CD4-positive, alpha-beta memory T cell (primary cell): ENCODE measurements at places on chromosomes 7 and 10. TPM values are rescaled to one million over a fixed set of nuclear protein-coding genes. Genes with fewer than 3 reads are reported as not detected.

DNA sequence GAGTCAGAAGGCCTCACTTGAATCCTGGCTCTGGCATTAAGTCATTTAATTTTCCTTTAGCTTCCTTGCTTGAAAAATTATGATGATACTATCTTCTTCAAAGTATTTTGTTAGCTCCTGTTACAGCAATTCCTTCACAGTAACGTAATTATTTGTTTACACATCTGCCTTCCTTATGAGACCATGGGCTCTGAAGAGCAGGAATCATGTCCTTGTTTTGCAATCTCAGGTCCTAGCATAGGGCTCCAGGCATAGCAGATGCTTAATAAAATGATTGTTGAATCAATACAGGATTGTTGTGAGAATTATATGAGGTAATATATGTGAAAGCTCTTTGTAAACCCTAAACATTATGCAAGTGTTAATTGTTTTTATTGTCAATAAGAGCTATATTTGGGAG is 25.5 kb downstream of the KLHDC10 start:
- no peaks in the 10 kb centered on the region for H3K4me1 ChIP-seq
- H3K4me3 ChIP-seq = no peak overlapping the region
- DNase-seq = no peak
- H3K27ac ChIP-seq = no peak overlapping the region
- H3K36me3 ChIP-seq = no peaks in the 10 kb centered on the region

The SRRM3 gene
- total RNA-seq = not detected

DNA sequence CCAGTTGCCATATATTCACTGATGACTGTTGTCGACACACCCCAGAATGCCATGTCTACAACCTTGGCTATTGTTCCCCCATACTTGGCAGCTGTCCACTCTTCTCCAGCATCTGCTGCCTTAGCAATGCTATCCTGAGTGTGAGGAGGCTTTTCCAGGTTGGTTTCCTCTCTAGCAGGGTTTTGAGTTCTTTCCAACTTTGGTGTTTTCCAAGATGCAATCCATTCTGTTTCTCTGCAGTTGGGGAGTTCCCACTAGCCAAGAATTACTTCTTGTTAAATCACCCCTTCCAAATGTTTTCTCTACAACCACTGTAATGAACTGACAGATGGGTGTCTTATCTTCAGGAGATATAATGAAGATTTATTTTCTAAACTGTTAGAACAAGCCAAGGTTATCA is 617.4 kb downstream of the CCSER2 start:
- no peaks in the 10 kb centered on the region for H3K36me3 ChIP-seq
- DNase-seq = no peak
- no peak overlapping the region for H3K27ac ChIP-seq
- no peaks in the 10 kb centered on the region for H3K4me1 ChIP-seq
- no peak overlapping the region for H3K4me3 ChIP-seq
- no peaks in the 10 kb centered on the region for H3K27me3 ChIP-seq

The CPEB3 gene
- 3.4 TPM for total RNA-seq

- no peak for DNase-seq
- no peak overlapping the region for H3K27ac ChIP-seq
- no peaks in the 10 kb centered on the region for H3K36me3 ChIP-seq
- H3K27me3 ChIP-seq = no peaks in the 10 kb centered on the region
Observed at GRCh38 chr10:119441921-119442757, 100.4 kb downstream of the RGS10 start.

- no peak for DNase-seq
- peaks cover 6% of the 10 kb centered on the region for H3K4me1 ChIP-seq
- H3K27ac ChIP-seq = no peak overlapping the region
- H3K27me3 ChIP-seq = peaks cover 9% of the 10 kb centered on the region
Observed at GRCh38 chr10:97771055-97771891, 526 bp downstream of the SFRP5 start.

The CNPY1 gene
- not detected for total RNA-seq

DNA sequence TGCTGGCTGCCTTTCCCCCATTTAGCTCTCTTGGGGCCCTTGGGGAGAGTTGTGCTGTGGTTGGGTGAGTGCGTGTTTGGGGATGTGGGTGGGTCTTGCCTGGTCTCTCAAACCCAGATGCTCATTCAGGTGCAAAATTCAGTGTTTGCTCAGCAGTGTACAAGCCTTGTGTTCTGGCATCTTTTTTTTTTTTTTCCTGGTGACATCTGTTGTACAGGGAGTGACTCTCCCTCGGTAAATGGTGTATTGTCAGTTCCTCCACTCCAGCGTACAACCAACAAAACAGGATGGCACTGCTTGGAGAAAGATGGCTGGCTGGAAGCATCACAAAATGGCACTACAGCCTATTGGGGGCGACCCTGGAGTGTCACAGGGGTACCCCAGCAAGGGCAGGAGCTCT is 75.5 kb downstream of the LRMDA start:
- H3K27me3 ChIP-seq = no peaks in the 10 kb centered on the region
- DNase-seq = no peak
- H3K27ac ChIP-seq = no peak overlapping the region
- H3K4me1 ChIP-seq = no peaks in the 10 kb centered on the region
- H3K36me3 ChIP-seq = no peaks in the 10 kb centered on the region
- no peak overlapping the region for H3K4me3 ChIP-seq

GRCh38 chr10:36493516-36493880 is 631.9 kb upstream of the ANKRD30A start:
- no peak for DNase-seq
- H3K36me3 ChIP-seq = no peaks in the 10 kb centered on the region
- no peaks in the 10 kb centered on the region for H3K4me1 ChIP-seq
- no peak overlapping the region for H3K27ac ChIP-seq

DNA sequence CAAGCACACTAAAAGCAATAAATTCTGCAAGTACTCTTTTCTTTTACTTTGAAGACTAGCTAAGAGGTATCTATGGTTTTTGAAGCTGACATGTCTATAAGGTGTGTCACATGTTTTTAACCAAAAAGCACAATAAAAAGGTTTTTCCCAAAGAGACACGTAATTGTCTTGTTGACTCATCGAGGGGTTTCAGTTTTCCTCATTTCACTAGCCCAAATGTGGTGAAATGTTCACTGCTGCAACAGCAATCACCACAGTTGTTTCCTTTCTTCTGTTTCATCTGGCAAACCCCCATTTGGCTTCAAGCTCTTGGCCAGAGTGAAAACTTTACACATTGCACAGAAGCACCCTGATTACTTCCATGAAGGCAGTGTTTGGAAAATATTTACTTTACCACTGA is 3.8 kb upstream of the HOXA4 start:
- peaks cover 6% of the 10 kb centered on the region for H3K4me1 ChIP-seq
- no peak overlapping the region for H3K4me3 ChIP-seq
- H3K27me3 ChIP-seq = peaks cover 12% of the 10 kb centered on the region

GRCh38 chr7:120973849-120974248 is 14.7 kb upstream of the CPED1 start:
- no peaks in the 10 kb centered on the region for H3K27me3 ChIP-seq
- no peaks in the 10 kb centered on the region for H3K4me1 ChIP-seq
- H3K27ac ChIP-seq = no peak overlapping the region
- DNase-seq = no peak
- no peak overlapping the region for H3K4me3 ChIP-seq

DNA sequence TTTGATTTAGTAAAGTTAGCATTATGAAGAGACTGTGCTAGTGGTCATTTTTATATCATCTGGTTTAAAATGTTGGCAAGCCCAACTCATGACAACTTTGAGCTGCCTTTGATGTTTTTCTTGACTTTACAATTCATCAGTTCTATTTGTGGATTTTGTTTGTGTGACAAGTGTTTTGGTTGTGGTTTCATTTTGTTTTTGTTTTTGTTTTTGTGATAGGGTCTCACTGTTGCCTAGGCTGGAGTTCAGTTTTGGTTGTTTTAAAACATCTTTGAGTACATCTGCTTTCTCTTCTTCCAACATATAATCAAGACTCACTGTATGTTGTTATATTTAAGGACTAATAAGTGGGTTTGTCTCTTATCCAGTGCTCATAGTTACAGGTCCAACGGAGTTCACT is 17.6 kb upstream of the SFR1 start:
- DNase-seq = no peak
- H3K27me3 ChIP-seq = no peaks in the 10 kb centered on the region
- H3K27ac ChIP-seq = no peak overlapping the region
- H3K36me3 ChIP-seq = no peaks in the 10 kb centered on the region
- no peak overlapping the region for H3K4me3 ChIP-seq
- H3K4me1 ChIP-seq = no peaks in the 10 kb centered on the region

DNA sequence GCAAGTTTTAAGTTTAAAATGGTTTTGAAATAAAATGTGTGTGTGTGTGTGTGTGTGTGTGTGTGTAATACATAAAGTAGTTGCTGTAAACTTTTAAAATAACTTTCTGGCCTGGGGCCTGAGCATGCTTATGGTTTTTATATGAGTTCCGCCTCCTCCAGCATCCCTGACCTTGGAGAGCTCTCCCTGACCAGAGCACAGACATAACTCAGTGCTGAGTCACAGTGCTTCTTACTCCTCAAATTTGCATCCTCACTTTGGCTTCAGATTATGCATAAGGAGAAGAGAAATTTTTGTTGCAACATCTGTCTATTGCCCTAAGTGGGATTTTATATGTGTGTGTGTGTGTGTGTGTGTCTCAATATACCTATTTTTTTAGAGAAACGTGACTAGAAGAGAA is 200.8 kb downstream of the ELMO1 start:
- no peaks in the 10 kb centered on the region for H3K27me3 ChIP-seq
- no peaks in the 10 kb centered on the region for H3K36me3 ChIP-seq
- no peak overlapping the region for H3K27ac ChIP-seq
- DNase-seq = no peak

- no peaks in the 10 kb centered on the region for H3K4me1 ChIP-seq
- no peaks in the 10 kb centered on the region for H3K36me3 ChIP-seq
- H3K4me3 ChIP-seq = no peak overlapping the region
- H3K27ac ChIP-seq = no peak overlapping the region
- DNase-seq = no peak
- no peaks in the 10 kb centered on the region for H3K27me3 ChIP-seq
Observed at GRCh38 chr7:42381161-42381560, 144.2 kb upstream of the GLI3 start.

- H3K4me1 ChIP-seq = no peaks in the 10 kb centered on the region
- H3K36me3 ChIP-seq = no peaks in the 10 kb centered on the region
- no peaks in the 10 kb centered on the region for H3K27me3 ChIP-seq
- H3K27ac ChIP-seq = no peak overlapping the region
- H3K4me3 ChIP-seq = no peak overlapping the region
Observed at GRCh38 chr10:107554333-107554732, 389.8 kb upstream of the SORCS1 start.

The MBLAC1 gene
- 6.8 TPM for total RNA-seq

- H3K36me3 ChIP-seq = no peaks in the 10 kb centered on the region
- H3K4me3 ChIP-seq = no peak overlapping the region
- H3K27ac ChIP-seq = no peak overlapping the region
- H3K4me1 ChIP-seq = no peaks in the 10 kb centered on the region
- no peaks in the 10 kb centered on the region for H3K27me3 ChIP-seq
Observed at GRCh38 chr7:156049366-156049765, 237.1 kb upstream of the SHH start.

DNA sequence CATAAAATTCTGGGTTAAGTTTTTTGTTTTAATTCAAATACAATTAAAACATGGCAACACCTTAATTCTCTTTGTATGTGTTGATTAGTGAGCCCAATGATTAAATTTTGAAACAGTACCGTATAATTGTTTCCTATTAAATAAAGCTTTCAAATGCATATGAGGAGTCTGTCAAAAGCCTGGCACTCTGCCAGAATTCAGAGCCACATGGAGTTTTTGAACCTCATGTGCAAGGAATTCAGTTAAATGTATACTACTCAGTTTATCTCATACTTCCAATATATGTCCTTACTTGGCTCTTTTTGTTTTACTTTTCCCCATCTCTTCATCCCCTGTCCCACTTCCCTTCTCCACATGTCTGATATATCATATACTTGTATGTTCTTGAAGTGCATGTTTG is 165.6 kb upstream of the FAM3C start:
- no peak overlapping the region for H3K27ac ChIP-seq
- no peaks in the 10 kb centered on the region for H3K27me3 ChIP-seq
- no peaks in the 10 kb centered on the region for H3K36me3 ChIP-seq
- no peaks in the 10 kb centered on the region for H3K4me1 ChIP-seq
- DNase-seq = no peak

The USP6NL gene
- total RNA-seq = 3.9 TPM

The TEX47 gene
- total RNA-seq = not detected

The ANKIB1 gene
- 77.7 TPM for total RNA-seq

- no peaks in the 10 kb centered on the region for H3K36me3 ChIP-seq
- DNase-seq = no peak
- H3K27ac ChIP-seq = no peak overlapping the region
- H3K27me3 ChIP-seq = no peaks in the 10 kb centered on the region
Observed at GRCh38 chr7:98321301-98321700, 39.8 kb downstream of the BRI3 start.

- H3K4me3 ChIP-seq = no peak overlapping the region
- DNase-seq = no peak
- H3K27ac ChIP-seq = no peak overlapping the region
Observed at GRCh38 chr10:113021268-113022040, 71.4 kb downstream of the TCF7L2 start.
